ENCODE measurements at places on chromosomes 3 and 15.

DNA sequence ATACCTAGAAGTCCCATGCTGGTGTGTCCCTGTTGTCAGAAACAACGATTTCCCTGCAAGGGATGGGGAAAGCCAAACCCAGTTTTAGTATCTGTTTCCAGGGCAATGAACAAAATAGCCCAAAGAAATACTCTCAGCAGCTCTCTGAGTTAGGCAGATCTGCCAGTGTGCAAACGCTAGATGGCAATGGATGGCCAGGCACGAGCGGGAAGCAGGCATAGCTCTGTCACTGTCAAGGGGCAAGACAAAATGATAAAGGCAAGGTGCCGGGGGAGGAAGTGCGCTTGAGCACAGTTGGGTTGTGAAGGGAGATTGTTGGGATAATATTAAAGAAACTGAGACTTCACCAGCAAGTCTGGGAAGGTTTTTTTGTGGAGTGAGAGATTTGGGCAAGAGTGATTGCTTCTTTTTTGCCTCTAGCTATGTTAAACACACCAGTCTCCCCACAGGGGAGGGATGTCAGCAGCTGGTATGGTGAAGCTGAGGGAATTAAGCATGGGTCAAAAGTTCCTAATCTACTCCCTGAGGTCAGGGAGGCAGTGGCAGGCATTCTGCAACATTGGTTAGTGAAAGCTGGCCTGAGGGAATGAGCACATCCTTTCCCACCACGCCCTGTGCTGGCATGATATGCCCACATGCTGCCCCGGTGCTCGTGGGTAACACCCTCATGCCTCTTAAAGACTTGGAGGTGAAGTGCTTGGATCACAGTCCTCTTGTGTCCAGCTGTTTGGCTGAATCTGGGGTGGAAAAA is 117.5 kb downstream of the PDCD6IP start:
- DNase-seq = no peak

GRCh38 chr15:70091726-70092463 is 5.8 kb downstream of the TLE3 start:
- DNase-seq = no peak

GRCh38 chr3:149080011-149080698 is 6.2 kb downstream of the HLTF start:
- DNase-seq = no peak

GRCh38 chr15:67224889-67225288 is 29.6 kb downstream of the AAGAB start:
- no peak for DNase-seq

DNA sequence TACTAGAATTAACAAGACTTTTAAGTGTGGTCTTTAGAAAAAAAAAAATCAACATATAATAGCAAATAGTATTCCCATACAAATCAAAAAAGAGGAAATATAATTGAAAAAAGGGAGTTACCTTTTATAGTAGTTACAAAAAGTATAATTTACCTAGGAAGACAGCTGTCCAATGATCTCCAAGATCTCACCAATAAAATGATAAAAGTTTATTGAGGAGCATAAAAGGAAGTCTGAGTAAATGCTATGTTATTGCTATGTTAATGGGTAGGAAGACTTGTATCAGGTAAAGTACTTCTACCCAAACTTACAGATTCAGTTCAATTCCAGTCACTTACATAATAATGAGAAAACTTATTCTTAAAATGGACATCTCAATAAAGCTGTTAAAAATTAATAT is 379.0 kb upstream of the TPM1 start:
- no peak for DNase-seq

GRCh38 chr15:39154227-39154638 is 426.6 kb upstream of the THBS1 start:
- no peak for DNase-seq

- no peak for DNase-seq
Measured at GRCh38 chr3:11002371-11002807, 9.8 kb downstream of the SLC6A1 start.

- DNase-seq = no peak
Measured at GRCh38 chr3:113125951-113126350, 85.4 kb upstream of the BOC start.

DNA sequence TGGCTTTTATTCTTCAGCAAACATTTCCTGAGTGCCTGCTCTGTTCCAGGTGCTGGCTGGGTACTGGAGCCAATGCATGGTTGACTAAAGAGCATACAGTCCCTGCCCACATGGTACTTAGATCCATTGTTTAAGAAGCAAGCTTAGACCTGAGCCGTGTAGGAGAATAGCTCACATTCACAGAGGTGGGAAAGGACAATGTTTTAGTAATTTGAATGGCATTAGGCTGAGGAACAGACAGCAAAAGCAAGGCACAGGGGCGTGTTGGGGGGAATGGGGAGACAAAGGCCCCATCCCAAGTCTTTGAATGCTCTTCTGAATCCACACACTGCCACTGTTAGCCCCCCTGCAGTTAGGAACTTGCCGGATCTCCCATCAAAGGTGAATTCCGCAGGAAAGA is 388.2 kb upstream of the RGMA start:
- DNase-seq = peak; percentile 98

- no peak for DNase-seq
Measured at GRCh38 chr3:65268426-65268825, 580.6 kb upstream of the ADAMTS9 start.

GRCh38 chr3:127822682-127823425 is 539 bp upstream of the MGLL start:
- no peak for DNase-seq

- no peak for DNase-seq
Measured at GRCh38 chr3:52688266-52688665, 2.4 kb downstream of the GNL3 start.

All from NT2/D1 (cell line).